ENCODE measurements at places on chromosomes 2 and 18.
A peak's percentile ranks its signal among the peaks of the same experiment; 100 is the strongest.

- no peak for DNase-seq
Measured at GRCh38 chr2:182359990-182360662, 66.7 kb downstream of the PDE1A start.

GRCh38 chr2:202032846-202033316 is 774 bp upstream of the FZD7 start:
- no peak for DNase-seq

DNA sequence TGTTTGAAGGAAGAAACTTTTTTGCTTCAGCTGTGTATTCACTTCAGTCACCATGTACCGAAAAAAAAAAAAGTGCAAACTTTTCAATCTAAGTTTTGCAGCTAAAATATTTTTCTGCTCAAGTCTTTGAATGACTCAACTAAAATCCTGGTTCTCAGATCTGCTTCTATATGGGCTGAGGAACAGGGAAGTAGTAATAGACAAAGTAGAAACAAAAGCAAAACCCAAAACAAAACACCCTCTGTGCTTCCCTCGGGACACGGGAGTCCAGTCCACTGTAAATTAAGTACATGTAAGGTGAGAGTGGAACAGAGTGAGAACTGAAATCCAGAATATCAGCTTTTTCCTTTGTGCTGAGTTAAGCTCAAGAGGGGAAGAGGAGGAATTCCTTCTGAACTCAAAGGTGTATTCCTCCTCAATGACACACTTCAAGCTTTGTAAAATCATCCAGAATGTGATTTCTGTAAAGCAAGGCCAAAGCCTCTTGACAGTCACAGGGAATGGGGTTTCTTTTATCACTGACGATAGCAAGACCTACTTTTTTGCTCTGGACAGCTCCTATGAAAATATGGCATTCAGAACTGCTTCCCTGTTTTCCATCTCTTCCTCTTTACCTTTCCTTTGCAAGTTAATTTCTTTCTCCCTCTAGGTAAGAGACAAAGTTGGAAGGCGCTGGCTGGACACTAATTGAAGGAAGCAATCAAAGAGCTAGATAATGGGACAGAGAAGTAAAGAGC is 433.5 kb upstream of the MMADHC start:
- DNase-seq = no peak

- no peak for DNase-seq
Measured at GRCh38 chr2:27958711-27959378, 68.3 kb downstream of the BABAM2 start.

GRCh38 chr2:30226144-30227032 is 4.9 kb upstream of the LBH start:
- no peak for DNase-seq

DNA sequence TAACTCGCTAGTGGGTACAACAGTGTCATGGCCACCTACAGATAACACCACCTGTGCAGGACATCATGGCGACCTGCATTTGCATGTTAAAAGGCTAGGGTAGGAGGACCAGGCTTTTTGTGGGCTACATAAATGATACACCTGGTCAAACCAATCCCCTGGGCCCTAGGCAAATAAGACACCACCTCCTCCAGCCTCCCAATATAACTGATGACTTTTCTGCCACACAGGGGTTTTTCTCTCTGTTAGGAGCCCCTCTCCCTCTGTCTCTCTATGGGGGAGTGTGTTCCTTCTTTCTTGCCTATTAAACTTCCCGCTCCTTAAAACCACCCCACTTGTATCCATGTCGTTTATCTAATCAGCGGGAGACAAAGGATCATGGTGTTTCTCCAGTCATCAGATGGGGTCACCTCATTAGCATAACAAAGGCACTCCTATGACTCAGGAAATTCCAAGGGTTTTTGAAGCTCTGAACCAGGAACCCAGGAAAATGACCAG is 10.8 kb upstream of the BUB1 start:
- DNase-seq = no peak

DNA sequence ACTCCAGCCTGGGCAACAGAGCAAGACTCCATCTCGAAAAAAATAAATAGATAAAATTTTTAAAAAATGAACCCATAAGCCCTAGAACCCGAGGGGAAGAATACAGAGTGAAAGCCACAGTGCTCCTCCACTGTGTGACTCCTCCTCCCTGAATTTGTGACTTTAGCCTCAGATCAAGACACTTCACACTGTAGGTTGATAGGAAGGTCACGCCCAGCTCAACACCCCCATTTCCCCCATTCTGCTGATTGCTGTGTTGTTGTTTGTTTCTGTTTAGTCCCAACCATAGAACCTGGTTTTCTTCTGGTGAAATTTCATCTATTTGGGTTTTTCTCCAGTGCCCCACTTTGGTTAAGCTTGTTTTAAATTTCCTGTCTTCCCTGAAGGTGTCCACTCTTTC is 102.2 kb downstream of the VIT start:
- no peak for DNase-seq

DNA sequence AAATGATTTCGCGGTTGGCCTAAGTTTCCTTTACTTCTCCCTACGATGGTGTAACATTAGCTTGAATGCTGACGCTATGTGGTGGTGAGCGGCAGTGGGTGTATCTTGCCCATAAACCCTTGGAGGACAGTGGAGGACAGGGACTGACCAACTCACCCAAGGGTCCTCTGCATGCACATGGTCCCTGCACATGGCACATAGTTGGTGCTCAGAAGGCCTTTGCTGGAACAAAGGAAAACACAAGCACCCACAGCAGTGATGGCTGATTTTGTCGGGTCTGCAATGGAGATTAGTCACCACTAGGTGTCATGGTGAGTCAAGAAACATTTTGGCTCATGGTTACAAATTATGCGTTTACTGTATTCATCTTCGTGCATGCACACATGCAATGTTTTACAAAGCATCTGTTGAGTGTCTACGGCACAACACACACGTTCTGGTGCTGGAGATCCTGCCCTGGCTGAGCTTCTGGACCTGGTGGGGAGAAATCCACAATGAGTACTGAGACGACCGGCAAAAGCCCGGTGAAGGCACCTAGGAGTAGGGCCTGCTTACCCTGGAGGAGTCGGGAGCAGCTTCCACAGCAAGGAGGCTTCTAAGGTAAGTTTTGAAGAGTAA is 44.0 kb downstream of the PDCL3 start:
- peak; percentile 27 for DNase-seq

DNA sequence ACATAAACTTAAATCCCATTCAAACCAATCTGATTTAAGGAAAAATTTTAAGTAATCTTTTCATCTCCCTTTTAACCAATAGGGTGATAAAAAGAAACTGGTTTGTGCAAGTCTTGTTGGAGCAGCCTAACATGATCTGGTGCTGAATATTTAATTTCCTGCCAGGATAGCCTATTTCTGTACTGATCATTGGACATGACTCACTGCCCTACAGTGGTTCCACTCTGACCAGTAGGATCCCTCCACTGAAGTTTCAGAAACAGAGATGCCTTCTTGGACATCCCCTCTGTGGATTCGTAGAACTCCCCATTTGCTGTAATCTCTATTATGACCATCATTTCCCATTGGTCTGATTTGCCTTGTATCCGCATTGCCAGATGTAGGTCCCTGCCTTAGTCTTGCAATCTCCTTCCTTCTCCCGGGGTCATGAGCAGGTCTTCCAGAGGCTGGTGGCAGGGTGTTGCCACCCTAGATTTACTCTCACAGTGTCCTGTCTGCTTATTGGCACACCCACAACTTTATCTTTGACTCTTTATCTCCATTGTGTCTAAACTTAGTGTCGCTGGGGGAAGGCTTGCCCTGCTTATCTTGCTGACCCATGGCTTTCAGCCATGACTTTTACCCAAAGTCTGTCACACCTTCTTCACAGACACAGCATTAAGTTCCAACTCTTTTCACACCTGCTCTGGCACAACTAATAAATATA is 12.3 kb upstream of the SETBP1 start:
- DNase-seq = no peak

GRCh38 chr2:64419596-64420165 is 34.3 kb upstream of the LGALSL start:
- DNase-seq = no peak

- no peak for DNase-seq
Measured at GRCh38 chr2:49988276-49988675, 834.0 kb upstream of the FSHR start.

DNA sequence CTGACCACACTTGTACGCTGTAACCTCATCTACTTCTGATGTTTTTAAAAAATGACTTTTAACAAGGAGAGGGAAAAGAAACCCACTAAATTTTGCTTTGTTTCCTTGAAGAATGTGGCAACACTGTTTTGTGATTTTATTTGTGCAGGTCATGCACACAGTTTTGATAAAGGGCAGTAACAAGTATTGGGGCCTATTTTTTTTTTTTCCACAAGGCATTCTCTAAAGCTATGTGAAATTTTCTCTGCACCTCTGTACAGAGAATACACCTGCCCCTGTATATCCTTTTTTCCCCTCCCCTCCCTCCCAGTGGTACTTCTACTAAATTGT is 2.1 kb downstream of the RHOB start:
- no peak for DNase-seq

DNA sequence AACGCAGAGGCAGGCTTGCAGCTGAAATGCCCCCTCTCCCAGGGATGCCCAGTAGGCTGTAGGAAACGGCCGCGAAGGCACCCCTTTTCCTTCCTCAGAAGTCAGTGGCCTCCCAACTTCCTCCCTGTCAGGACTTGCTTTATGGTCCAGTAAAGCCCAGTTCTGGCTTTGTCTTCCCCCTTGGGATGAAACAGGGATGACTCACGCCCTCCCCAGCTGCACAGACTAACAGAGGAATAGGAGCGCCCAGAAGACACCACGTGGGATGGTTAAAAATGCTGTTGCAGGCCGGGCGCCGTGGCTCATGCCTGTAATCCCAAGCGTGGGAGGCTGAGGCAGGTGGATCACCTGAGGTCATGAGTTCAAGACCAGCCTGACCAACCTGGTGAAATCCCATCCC is 6.9 kb downstream of the CREG2 start:
- DNase-seq = no peak

DNA sequence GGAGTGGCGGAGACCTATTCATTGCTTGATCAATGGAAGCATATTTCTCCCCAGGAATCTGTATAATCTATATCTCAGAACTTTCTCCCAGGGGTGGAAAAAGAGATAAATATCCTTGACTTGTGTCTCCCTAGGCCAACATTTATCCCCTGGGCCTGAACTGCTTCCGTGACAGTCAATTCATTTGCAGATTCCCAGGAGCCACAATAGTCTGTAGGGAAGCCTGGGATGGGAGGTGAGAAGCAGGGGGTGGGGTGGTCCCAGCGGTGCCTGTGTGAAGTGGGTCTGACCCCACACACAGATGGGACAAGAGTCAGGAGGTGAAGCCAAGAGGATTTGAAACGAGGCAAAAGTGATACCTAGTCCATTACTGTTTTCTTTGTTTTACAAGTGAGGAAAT is 166.8 kb downstream of the DPP10 start:
- no peak for DNase-seq

DNA sequence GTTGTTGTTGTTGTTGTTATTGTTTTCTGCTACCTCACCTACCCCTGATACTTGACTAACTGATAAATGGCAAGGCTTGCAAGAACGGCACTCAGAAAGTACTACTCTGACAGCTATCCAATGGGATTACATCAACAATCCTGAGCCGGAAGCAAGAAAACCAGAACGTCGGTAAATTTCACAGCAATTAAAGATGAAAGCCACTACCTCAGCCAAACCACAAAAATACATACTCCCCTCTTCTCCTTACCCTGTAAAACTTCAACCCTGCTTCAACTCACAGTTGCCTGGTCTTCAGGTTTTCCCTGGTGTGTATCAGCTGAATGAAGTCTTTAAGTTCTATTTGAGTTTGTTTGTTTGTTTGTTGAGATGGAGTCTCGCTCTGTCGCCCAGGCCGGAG is 293.7 kb upstream of the RND3 start:
- DNase-seq = no peak

- no peak for DNase-seq
Measured at GRCh38 chr2:219095406-219095935, 34.8 kb upstream of the IHH start.

DNA sequence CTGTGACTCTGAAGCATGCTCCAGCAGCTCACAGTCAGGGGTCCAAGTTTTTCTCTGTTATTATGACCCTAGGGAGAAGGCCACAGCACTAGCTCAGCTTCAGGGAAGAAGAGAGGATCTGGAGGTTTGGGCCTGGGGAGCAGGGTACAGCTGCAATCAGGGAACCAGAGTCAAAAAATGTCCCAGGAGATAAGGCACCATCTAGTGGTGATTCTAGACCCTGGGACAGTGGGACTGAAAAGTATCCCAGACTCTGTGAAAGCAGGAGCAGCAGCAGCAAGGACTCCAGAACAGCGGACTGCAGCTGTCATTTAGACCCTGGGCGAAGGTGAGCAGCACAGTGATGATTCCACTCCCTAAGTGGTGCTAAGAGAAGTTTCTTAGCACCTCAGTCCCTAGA is 278.4 kb upstream of the DDX18 start:
- no peak for DNase-seq

- DNase-seq = no peak
Measured at GRCh38 chr2:74291886-74292621, 51.2 kb downstream of the SLC4A5 start.

GRCh38 chr18:78679613-78680260 is 299.9 kb upstream of the SALL3 start:
- no peak for DNase-seq

DNA sequence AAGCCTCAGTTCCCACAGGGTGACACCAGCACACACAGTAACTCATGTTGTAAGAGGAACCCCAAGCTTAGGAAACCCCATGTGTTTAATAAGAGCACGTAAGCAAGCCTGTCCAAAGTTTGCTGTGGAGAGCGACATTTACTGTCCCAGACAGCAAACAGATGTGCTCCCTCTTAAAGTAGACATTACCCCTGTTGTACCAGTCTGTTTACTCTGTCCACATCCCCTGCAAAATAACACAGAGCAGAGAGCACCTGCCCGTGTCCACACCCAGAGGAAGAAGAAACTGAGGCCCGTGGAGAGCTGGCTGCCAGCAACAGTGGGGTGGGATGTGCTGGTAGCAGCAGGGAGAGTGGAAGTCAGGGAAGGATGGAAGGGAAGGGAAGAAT is 243.5 kb downstream of the GBX2 start:
- DNase-seq = no peak

- DNase-seq = no peak
Measured at GRCh38 chr2:231351648-231352047, 43.9 kb upstream of the B3GNT7 start.

- no peak for DNase-seq
Measured at GRCh38 chr2:70089983-70090525, 2.8 kb downstream of the PCBP1 start.

- DNase-seq = no peak
Measured at GRCh38 chr2:104599787-104600510, 254.0 kb upstream of the POU3F3 start.

GRCh38 chr2:7887441-7887840 is 794.4 kb upstream of the ID2 start:
- no peak for DNase-seq
